ENCODE measurements at places on chromosomes 16 and 17.

DNA sequence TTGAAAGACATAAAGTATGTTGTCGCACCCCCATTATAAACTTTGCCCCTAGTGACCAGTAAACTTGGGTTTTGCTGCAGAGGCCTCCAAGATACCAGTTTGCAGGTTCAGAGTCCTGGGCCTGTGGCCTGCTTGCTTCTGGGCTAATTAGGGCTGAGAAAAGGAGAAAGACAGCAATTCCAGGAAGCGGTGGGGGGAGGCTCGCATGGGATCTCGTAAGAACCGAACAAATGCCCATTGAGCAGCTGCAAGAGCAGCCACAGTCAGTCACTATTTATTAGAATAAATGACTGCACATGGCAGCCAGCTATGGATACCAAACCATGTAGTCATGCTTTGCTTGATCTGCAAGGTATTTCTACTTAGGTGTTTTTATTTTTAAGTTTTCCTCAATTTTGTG is 4.9 kb downstream of the SHISA9 start:
- DNase-seq = no peak

- DNase-seq = no peak
These were observed 6.4 kb downstream of the TK2 start for GRCh38 chr16:66543541-66543940.

GRCh38 chr17:28427371-28427770 is 21.4 kb upstream of the SLC46A1 start:
- no peak for DNase-seq

DNA sequence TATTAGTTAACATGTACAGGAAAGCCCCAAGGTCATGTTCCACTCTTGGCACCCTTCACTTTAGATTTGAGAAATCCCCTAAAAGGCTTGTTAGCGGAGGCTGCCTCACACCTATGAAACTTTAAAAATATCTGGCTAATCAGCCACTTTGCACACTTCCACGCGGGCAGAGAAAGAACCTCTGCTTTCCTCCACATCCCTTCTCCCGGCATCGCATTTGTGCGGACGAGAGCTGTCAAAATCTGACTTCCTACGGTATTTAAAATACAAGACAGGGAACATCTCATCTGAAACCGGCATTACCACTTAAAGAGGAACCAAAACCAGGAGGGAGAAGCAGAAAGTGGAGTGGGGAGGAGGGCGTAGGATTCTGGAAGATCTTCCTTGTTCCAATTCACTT is 422.3 kb downstream of the TMEM114 start:
- DNase-seq = no peak

DNA sequence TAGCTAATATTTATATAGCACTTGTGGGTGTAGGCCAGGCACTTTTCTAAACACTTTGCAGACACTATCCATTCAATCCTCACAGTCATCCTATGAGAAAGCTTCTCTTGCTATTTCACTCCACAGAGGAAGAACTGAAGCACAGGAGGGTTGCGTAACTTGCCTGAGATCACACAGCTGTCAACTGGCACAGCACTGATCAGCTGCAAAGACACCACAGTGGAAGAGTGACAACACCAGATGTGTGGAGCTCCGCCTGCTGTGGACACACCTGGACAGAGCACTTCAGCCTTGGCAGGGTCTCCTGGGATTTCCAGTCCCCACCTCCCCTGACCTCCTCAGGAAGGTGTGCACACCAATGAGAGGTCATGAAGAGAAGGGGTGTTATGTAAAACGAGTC is 13.3 kb upstream of the CNEP1R1 start:
- no peak for DNase-seq

DNA sequence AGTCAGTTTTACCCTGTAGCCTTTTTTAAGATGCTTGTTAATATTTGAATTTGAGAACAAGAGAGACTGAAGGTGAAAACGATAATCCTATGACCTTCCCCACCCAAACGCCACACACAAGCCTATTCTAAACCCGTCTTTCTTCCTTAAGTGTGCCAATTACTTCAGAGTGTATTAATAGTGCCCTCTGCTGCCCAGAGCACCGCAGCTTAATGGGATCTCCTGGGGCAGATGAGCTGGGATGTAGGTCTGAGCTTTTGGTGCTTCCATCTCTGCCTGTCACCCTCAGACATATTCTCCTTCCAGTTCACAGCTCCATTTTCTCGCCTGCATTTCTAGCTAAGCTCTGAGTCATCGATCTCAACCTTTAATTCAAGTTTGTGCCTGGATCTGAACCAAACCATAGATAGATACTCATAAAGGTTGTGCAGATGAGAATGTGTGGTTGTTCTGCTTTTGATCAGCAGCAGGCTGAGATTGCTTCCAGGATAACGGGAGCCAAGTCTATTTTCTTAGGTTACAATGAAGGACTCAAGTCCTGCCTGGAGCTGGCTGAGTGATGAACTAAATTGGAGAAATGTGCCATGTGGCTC is 46.4 kb upstream of the CDH13 start:
- no peak for DNase-seq

DNA sequence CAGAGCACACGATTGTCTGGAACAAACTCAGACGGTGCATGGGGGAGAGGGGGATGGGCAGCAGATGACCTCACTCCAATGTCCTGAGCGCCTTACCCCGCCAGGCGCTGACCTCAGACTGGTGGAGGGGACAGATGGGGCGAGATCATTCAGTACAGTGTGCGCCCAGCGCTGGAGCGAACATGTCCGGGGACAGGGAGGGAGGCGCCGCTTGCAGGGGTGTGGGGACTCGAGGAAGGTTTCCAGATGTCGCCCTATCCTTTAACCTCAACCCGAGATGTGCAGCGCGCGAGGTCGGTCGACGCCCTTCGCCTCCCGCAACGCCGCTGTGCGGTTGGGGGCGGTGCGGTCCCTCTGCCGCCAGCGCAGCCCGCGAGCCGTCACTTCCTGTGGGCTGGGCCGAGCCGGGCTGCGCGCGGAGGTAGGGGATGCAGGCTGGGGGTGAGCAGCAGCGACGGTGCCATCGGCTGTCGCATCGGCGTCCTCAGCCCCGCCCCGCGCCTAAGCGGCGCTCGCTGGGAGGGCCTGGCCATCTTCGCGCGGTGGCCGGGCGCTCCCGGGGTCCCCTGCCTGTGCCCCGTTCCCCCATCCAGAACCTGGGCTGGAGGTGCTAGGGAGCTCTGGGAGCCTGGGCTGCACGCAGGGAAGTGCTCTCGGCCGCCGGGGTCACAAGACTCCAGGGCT is 5.3 kb upstream of the CDR2L start:
- DNase-seq = peak; percentile 48

DNA sequence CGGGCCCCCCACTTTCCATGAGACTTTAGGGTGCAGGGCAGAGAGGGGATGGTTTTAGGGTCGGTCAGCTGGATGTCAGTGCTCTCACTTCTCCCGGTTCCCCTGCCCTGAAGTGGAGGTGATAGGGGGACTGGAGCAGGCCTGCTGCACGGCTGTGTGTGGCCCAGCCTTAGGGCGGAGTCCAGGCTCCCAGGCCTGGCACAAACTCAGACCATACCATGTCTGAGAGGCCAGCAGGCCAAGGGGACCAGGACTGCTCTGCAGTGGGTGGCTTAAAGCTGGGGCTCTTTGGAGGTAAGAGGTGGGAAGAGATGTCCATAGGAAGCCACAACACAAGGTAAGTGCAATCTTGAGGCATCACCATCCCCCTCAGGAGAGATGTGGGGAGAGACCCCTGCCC is 8.3 kb downstream of the TFAP4 start:
- DNase-seq = no peak

DNA sequence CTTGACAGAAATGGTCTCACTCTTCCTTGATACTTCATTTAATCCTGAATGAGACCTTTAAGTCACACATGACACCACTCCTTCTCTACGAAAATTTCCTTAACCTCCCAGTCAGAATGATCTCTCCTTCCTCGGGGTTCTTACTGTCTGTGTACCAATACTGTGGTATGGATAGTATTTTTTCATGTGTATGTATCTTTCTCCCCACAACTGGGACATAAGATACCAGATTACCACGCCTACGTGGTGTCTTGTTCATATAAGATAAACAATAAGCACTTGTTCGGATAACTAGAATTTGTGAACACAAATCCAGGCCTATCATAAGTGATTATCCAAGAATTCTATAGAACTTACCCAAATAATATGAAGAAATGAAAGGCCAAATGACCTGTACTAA is 11.3 kb downstream of the NUP88 start:
- DNase-seq = no peak

GRCh38 chr17:50352693-50353599 is 7.0 kb downstream of the XYLT2 start:
- DNase-seq = no peak

- peak; percentile 53 for DNase-seq
These were observed 636 bp upstream of the ERN1 start for GRCh38 chr17:64130559-64131001.

GRCh38 chr17:48546924-48547807 is 2.3 kb upstream of the HOXB2 start:
- DNase-seq = no peak

DNA sequence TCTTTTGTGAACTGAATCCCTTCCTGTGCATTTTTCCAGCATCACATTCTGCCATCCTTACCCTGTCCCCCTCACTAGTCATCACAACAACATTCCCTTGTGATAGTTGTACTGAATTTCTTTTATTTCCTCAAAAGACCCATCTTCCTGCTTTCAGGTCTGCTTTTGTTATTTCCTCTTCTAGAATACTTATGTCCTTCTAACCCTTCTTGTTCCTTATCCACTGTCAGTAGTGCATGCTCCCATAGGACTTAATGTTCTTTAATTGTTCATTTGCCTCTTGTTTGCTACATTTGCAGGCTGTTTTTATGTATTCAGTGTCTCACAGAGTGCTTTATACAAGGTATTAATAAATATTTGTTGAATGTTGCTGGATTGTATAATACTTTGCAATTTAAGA is 73.0 kb downstream of the BCAS3 start:
- DNase-seq = no peak

DNA sequence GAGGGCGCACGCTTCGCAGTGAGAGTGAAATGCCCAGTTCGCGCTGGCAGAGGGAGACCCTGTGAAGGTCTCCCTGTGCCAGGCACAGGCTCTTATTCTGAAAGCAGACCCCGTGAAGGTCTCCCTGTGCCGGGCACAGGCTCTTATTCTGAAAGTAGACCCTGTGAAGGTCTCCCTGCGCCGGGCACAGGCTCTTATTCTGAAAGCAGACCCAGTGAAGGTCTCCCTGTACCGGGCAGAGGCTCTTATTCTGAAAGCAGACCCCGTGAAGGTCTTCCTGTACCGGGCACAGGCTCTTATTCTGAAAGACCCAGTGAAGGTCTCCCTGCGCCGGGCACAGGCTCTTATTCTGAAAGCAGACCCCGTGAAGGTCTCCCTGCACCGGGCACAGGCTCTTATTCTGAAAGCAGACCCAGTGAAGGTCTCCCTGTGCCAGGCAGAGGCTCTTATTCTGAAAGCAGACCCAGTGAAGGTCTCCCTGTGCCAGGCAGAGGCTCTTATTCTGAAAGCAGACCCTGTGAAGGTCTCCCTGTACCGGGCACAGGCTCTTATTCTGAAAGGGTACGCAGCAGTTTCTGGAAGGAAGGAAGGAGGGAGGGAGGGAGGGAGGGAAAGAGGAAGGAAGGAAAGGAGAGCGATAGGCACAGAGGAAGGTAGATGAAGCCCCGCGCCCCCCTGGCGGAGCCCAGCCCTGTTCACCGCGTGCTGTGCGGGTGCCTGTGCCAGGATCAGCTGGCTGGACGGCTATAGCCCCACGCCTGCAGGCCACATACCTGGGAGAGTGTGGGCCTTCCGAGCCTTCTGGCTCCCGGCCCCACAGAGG is 55.3 kb downstream of the WDR45B start:
- peak; percentile 44 for DNase-seq

- no peak for DNase-seq
These were observed 3.2 kb downstream of the CCR7 start for GRCh38 chr17:40561871-40562611.

DNA sequence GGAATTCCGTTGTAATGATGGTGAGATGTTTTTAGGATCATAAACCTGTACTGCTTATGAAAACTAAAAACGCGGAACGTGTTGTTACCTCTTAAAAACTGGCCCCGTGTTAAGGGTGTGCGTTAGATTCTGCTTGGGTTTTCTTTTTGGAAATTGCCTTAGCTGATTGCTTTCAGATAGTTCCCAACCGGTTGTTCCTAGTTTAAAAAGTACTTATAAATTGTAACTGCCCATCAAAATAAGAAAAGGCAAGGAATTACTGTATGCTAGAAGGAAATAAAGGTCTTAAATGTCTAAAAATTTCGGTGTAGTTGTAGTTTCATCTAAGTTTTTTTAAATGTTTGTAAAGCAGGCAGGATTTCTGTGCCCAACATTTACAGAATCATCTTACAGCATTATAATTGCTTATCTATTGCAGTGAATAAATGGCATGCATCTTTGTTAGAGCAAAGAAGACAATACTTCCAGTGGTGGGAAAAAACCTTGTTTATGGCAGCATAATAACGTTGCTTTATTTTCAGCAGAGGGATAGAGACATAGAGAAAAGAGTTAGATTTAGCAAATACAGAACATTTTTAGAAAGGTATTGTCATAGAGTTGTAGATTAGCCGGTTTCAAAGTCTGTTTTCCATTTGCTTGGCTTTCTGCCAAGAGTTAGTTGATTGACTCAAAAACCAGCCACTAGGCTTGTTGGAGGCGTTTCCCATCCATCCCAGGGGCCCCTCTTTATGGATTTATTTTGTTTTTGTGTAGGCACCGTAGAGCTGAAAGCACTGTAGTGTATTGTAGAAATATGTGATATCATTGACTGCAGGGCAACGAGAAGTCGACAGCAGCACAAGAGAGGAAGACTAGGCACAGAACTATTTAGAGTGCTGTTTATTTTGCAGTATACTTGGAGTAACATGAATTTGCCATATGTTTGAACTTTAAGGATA is 1.7 kb downstream of the PPM1D start:
- DNase-seq = peak; percentile 42

DNA sequence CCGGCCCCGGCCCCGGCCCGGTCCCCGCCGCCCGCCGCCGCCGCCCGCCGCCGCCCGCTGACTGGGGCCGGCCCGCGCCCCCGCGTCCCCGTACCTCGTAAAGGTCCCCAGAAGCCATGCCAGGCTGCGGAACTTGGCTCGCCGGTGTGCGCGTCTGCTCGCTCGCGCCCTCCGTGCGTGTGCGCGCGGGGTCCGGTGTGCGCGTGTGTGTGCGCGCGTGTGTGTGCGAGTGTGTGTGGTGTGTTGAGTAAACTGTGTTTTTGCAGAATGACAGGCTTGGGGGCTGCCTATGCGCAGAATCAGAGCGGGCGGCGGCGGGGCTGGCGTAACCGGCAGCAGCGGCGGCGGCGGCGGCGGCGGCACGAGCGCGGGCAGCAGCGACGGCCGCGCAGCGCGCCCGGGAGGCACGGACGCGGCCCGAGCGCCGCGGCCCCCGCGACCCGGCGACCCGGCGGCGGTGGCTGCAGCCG is 307 bp downstream of the CDYL2 start:
- DNase-seq = peak; percentile 51

DNA sequence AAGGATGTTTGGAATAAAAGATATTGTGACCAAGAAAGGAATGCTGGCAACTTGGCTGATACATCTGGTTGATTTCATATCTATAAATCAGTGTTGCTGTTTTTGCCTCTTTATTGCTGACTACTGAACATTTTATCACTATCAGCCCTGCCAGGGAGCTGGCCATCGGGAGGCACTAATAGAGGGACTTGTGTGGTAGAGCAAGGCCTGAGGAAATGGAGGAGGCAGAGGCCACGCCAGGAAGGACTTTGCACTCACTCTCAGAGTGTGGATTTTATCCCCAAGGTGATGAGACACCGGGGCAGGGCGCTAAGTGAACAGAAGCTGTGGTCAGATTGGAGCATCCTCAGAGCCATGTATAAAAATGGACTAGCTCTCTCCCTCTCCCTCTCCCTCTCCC is 9.3 kb upstream of the CYB561 start:
- no peak for DNase-seq
